Nucleus accumbens (tissue), 56 donors: ENCODE measurements at places on chromosomes 2 and 18.

- DNase-seq, result no peak
Observed at GRCh38 chr2:189566046-189566445, 14.5 kb downstream of the SLC40A1 start.

GRCh38 chr2:240930631-240931318, 24.6 kb downstream of the CROCC2 start:
- no peak for DNase-seq

DNA sequence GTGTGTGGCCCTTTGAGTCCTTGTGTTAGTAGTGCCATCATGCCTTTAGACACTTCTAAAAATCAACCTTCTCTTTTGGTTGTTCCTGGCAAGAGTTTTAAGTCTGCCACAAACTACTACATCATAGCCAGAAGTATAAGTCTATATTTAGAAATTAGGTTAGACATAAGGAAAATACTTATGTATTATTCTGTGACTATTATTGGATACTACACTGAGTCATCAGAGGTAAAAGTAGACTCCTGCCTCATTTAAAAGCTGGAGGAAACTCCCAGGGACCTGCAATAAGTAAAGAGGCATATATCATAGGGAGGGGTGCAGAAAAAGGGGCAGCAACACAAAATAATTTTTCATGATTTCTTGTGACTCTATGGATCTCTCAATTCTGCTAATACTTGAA, 99.4 kb upstream of the OSR1 start:
- no peak for DNase-seq

DNA sequence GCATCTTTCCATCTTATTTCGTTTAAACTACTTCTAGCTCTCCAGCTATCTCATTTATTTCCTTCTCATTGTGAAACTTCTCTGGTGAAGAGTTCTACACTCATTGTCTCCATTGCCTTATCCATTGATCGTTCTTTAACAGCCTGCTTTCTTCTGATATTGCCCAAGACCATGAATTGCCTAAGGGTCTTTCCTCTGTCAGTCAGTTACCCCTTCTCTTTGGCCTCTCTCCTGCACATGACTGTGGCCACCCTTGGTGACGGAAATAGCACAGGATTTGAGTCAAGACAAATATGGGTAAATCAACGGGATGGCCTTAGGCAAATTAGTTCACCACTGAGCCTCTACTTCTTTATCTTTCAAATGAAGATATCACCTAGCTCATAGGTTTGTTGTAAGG, 26.6 kb downstream of the NHEJ1 start:
- no peak for DNase-seq

- peak; percentile 5 for DNase-seq
Observed at GRCh38 chr18:25737710-25738311, 352.6 kb downstream of the SS18 start.

- peak; percentile 37 for DNase-seq
Observed at GRCh38 chr2:235504441-235505180, 10.8 kb downstream of the AGAP1 start.

- no peak for DNase-seq
Observed at GRCh38 chr2:208300847-208301618, 35.0 kb downstream of the PIKFYVE start.

GRCh38 chr2:110983133-110983532, 137.6 kb upstream of the BCL2L11 start:
- no peak for DNase-seq

DNA sequence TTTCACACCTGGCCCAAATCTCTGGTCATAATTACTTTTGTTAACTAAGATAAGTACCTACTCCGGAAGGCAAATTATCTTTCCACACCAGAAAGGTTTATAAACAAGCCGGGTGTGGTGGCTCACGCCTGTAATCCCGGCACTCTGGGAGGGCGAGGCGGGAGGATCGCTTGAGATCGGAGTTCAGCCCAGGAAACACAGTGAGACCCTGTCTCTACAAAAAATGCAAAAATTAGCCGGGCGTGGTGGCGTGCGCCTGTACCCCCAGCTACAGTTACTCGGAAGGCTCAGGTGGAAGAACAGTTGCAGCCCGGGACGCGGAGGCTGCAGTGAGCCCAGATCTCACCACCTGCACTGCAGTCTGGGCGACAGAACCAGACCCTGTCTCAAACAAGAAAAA, 2.1 kb downstream of the PUM2 start:
- no peak for DNase-seq

DNA sequence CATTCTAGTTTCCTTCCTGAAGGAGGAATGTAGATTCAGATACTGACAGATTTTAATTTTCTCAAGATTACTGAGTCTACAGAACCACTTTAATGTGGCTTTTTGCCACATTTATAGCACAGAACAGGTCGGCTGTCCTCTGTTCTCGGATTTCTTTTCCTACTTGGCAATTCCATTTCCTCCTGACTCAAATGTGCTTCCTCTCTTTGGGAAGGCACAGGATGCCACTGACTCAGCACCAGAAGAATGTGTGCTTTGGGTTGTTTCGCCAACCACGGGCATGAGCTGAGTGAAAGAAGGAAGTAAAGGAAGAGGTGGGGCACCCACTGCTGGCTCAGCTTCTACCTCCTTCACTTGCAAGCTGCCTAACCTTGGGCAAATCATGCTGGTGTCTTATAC, 970.6 kb upstream of the ACVR2A start:
- no peak for DNase-seq

- no peak for DNase-seq
Observed at GRCh38 chr2:12884713-12885282, 168.1 kb downstream of the TRIB2 start.

DNA sequence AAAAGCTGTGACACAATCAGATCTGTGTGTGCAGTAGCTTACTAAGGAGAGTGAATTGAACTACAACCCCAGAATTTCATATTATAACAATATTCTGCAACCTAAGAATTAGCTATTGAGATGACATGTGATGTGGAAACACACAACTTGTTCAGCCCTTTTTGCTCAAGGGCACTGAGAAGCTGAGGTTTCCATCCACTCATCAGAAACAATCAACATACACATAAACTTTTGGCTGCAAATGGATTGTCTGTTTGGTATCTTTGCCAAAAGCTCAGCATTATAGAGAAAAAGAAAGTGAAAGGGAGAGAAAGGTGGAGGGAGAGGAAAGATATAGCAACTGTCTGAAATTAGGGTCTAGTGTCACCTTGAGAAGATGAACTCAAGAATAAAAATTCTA, 117.2 kb upstream of the KLF7 start:
- DNase-seq, result no peak

- DNase-seq, result no peak
Observed at GRCh38 chr2:43178602-43179542, 47.5 kb downstream of the ZFP36L2 start.

DNA sequence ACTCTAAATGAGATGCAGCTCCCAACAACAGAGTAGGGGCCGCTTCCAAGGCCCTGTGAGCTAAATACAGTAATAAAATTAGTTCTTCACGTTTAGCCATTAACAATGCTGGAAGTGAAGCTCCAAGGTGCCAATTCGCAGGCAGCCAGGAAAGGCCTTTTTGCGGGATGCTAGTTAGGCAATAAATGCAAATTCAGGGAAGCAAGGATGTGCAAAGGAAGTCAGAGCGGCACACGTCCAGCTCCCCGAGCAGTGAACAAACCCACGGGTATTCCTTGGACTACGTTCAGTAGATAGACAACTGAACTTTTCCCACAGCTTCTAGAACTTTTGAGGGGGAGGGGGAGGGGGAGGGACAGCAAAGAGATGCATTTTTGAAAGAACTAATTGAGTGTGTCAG, 6.9 kb downstream of the ZNF516 start:
- no peak for DNase-seq

GRCh38 chr2:11356764-11357163, 12.3 kb upstream of the ROCK2 start:
- DNase-seq, result no peak

GRCh38 chr2:557635-558301, 119.4 kb downstream of the TMEM18 start:
- DNase-seq, result no peak

DNA sequence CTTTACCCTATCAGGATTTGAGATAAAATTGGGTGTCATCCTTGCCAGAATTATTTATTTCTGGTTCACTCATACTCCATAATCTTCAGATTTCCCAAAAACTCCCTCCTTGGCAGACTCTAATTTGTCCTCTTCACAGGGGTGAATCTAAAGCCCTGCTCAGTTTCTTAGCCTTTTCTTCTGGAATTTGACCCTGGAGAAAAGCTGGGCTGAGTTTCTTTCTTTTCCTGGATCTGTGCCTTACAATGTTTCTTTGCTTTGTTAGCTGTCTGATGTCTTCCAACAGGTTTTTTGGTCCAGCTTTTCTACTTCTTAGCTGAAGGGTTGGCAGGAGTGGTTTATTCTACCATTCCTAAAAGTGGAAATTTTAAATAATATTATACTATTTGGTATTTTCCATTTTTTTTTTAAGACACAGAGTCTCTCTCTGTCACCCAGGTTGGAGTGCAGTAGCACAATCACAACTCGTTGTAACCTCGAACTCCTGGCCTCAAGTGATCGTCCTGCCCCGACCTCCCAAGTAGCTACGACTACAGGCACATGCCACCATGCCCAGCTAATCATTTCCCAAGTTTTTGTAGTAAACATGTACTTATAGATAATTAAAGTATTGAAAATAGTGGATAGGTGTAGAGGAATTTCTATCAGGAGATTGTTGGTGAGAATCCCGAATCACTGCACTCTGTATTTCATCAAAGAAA, 138.4 kb upstream of the TWIST2 start:
- DNase-seq, result no peak

DNA sequence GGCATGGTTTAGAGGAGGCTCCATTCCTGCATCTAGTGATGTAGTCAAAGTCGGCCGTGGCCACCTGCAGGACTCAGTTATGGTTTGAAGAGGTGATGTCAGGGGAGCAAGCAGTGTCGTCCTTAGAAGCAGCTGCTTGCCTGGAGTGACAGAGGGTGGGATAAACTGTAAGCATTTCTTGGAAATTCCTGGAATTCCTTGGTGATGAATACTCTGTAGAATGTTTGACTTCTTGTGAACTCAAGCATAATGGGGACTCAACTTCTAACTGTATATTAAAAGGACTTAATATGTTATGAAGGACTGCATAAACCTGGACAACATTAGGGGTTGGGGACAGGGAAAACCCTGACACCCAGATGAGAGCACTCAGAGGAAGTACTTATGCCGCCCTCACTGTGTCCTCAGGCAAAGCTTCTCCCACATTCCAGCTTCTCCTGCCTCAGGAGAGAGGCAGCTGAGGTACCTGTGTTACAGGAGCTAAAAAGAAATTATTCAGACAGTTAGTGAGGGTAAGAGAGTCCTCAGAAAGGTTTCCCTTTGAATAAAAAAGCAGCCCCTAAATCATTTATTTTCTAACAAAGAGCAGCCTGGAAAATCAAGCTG, 459.9 kb upstream of the CELF4 start:
- no peak for DNase-seq

DNA sequence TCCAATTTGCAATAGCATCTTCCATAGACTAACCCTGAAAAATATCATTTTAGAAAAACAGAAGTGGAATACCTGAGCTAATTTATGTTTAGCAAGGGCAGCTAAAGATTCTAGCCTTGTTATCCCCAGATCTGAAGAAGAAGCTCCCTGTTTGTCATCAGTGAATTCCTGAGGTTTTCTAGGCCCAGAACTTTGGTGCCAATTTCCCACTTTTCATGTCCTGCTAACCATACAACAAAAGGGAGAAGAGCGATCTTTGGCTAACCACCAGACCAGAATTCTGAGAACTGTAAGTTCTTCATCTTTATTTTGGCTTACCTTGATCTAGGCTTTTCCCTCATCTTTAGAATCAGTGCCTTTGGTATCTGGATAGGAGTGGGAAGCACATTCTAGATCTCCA, 51.3 kb upstream of the RASGRP3 start:
- DNase-seq, result no peak

- DNase-seq, result no peak
Observed at GRCh38 chr2:178827739-178828485, 20.7 kb upstream of the TTN start.

GRCh38 chr2:226185616-226186211, 613.9 kb downstream of the IRS1 start:
- no peak for DNase-seq

- no peak for DNase-seq
Observed at GRCh38 chr18:57624988-57625387, 3.4 kb upstream of the NARS1 start.

DNA sequence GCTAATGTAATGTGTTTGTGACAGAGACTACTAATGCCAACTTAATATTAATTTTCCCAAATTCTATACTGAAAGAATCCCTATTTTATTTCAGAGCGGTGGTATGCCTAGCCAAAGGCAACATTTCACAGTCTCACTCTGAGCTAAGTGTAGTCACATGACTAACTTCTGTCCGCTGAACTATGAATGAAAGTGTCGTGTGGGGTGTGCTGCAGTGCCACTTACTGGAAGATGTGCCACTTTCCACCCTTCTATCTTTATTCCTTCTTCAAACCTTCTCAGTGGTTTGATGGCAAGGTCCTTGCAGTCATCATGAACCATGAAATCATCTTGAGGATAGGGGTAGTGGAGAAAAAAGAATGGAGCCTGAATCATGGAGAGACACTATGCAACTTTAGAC, 47.3 kb upstream of the C1D start:
- DNase-seq, result no peak

GRCh38 chr2:21361384-21361783, 237.6 kb downstream of the TDRD15 start:
- no peak for DNase-seq

GRCh38 chr2:20381457-20381856, 30.8 kb upstream of the PUM2 start:
- peak; percentile 16 for DNase-seq

DNA sequence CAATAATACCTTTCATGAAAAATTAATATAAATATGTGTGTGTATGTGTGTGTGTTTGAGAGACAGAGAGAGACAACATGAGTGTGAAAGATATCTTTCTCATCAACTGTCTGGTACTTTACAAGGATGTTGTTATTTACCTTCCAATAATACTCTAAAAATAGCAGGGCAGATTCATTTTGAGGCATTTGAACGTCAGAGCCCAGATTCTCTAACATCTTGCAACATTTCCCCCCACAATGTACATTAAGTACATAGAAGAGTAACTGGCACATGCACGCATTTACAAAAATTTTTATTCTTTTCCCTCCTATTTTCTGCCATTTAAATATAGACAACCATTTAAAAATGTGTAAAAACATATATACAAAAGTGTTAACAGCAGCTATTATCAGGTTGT, 100.9 kb downstream of the PID1 start:
- DNase-seq, result no peak

DNA sequence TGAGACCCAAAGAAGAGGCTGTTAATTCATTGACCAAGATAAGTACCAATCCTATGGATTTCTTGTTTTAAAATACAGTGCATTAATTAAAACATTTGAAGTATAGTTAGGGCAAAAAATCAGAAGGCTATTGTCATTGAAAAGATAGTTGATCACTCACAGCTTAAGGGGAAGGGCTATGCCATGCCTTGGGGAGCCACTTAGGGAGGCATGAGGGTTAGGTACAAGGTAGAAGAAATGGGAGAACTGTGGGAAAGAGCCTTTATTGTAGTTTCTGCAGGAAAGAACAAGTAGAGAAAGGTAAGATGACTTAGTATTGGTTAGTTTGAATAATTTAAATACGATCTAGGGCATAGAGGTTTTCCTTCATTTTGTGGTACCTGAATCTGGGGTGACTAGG, 1285.5 kb upstream of the TMEFF2 start:
- DNase-seq, result no peak
